ENCODE measurements at places on chromosomes 6 and 20.

- DNase-seq, result no peak
Measured at GRCh38 chr6:158016571-158017383, 35.1 kb downstream of the SYNJ2 start.

DNA sequence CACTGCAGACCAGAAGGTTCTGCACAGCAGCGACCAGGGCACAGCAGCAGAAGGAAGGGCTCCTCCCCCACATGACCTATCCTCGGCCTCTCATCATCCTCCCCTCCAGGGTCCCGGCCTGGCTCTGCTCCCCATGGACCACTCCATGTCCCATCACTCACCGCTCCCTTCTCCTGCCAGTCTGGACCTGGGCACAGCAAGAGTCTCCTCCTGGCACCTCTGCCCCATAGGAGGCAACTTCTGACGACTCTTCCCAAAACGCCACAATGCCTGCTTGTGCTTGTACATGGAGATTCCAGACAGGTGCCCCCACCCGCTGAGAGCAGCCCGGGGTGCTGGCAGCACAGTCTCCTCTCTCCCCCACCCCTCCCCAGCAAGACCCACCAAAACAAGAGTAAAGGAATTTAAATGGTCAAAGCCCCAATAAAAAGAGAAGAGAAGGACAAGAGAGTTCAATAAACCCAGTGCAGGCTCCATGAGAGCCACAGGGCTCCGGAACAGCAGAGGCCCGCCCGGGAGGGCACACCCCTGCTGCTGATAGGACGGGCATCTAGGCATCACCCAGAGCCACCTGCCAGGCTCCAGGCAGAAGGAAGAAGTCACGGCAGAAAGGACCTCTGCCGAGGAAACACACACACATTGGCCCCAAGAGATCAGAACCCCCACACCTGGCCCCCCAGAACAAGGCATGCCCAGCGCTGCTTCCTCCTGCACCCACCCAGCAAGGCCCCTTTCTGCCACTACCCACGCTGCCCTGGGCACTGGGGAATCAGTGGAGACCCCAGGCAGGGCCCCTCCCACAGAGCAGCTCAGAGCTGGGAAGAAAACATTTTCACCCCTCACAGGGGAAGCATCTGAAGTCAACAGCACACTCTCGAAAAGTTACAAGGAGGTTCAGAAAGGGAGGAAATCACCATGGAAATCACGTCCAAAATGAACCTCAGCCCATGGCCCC, 15.2 kb downstream of the TAF4 start:
- DNase-seq, result no peak

DNA sequence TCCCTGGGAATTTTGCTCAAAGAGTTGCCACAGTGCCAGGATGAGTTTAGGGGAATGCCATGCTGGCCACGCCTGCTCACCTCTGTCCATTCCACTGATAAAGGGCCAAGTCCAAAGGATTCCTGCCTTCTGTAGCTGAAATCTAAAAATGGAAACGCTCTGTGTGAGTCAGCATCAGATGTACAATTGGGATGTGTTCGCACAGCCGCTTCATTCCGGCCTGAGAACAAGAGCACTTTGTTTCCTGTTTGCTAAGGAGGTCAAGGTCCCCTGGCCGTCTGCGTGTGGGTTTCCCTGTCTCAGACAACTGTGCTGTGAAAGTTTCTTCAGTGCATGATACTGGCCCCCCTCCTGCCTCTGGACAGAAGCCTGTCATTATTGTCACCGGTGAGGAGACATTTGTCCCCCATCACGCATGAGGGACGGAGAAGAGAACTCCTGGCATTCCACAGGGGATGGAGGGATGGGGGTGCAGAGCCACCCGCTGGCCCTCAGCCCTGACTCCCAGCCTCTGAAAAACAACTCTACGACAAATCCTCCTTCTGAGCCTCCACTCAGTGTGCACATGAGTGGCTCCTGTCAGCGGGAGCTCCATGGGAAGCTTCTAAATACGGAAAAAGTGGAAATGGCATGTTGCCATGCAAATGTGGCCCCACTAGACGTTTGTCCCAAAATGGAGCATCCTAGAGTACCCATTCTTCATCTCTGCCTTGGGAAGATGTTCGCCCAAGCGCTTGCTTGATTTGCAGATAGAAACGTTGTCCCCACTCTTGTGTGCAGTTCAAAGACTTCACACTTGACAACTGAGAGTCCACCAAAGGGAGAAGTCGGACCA, 143.5 kb upstream of the AFDN start:
- DNase-seq, result no peak

DNA sequence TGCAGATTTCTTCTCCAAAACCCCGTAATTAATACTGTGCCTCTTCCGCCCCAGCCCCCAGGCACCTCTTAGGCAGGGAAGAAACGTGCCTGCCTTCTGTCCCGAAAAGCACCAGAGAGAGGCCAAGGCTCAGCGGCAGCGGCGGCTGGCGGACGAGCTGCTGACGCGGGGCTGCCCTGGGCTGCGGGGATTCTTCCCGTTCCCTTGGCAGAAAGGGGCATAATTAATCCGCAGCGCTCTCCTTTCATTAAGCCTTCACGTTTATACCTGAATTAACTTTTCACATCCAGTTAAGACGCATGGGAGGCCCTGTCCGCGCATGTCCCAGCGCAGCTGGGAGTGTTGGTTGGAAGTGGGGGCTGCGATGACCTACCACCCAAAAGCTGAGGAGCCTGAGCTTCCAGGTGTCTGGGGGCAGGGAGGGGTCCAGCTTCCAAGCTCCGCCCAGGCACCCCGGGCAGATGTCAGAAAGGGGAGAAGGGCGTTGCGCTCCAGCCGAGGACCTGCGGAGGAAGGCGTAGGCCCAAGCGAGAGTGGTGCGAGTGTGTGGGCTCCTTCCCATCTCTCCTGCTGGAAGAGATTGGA, 167.4 kb upstream of the LRFN2 start:
- DNase-seq, result no peak

DNA sequence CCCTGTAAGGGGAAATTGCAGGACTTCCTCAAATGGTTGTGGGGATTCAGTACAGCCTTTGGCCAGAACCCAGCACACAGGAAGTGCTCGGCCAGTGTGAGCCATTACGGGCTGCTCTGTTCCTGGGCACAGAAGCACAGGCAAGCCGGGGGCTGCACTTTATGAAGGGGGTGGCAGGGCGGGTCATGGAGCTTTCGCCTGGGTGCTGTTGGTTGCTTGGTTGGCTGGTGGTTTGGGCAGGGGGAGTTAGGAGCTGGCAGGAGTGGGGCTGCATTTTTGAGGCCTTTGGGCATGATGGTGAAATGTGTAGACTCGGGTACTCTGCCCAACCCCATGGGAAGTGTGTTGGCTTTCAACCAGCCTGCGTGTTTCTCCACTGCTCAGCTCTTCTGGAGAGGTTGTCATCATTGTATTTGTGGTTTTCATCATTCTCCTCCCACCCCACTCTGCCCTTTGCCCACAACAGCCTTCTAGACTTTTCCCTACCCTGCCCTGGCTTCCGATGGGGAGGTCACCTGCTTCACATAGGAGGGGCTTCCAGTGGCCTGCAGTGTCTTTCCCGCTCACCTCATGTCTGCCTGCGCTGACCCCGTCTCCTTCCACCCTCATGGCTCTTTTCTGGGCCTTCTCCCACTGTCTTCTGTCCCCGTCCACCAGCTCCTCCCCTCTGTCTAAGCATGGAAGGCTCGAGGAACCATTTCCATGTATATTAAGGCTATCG, 16.1 kb upstream of the RBM38 start:
- DNase-seq, result peak; percentile 27

- DNase-seq, result no peak
Measured at GRCh38 chr20:43028470-43028869, 161.2 kb downstream of the PTPRT start.

DNA sequence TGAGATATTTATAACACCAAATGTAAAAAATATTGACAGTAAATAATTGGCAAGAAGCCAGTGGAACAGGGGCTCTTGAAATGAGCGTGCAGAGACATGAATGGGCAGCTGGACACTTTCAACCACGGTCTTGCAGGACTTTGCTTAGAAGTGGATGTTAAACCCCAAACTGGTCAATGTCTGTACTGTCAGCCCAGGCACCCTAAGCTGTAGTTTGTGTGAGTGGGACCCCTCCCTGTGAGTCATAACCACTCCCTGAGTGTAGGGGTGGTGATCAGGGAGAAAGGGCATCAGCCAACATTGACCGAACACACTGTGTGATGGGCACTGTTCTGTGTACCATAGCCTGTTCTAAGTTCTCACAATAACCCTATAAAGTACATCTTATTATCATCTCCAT, 108.6 kb downstream of the FIG4 start:
- DNase-seq, result no peak

GRCh38 chr20:13877793-13878192, 93.0 kb downstream of the NDUFAF5 start:
- no peak for DNase-seq

DNA sequence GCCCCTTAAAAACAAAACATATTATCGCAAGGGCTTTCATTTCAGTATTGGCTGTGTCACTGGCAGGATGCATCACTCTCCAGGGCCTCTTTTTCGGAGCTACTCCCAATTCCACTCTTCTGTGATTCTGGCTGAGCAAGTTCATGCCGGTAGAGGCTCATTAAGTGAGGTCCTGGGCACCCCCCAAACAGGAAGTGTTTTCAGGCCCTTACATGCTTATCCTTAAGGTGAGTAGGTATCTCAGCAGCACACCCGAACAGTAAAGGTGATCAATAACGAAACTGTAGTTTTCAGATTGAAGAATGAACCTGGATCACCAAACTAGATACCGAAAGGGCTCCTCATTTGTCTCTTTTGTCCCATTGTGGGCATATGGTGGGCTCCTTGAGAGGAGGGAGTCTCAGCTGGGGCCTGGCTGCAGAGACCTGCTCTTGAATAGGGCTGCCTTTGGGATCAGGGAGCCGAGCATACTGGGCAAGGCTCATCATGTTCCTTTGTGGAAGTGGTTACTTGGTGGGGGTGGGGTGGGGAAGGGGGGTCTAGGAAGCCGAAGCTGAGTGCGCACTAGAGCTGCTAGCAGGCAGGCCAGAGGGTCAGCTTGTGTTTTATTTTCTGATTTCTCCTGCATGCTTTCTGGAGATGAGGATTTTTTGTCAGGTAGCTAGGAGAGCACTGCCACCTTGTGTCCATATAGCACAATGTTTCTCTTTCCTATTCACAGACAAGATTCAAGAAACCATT, 65.2 kb downstream of the CDS2 start:
- peak; percentile 81 for DNase-seq

- DNase-seq, result no peak
Measured at GRCh38 chr20:24633521-24633920, 164.1 kb downstream of the SYNDIG1 start.

DNA sequence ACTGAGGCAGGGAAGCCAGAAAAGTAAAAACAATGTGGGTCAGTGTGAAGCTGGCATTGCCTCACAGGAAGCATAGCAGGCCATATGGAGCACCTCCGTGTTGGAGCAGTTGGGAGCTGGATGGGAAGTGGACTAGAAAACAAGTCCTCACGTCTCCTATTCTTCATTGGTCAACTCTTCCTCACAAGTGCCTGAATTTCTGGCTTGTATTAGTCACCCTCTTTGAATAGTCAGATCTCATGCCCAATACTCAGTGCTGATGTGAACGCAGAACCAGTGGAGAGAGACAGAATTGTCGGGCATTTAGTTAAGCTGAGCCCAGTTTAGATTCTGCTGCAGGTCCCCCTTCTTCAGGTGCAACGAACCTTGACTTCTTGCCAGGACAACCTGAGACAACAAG, 22.3 kb upstream of the RSPO3 start:
- no peak for DNase-seq

- no peak for DNase-seq
Measured at GRCh38 chr6:137977206-137977605, 110.1 kb downstream of the TNFAIP3 start.

- DNase-seq, result no peak
Measured at GRCh38 chr6:38943964-38944363, 104.6 kb upstream of the GLP1R start.

GRCh38 chr6:7691675-7692452, 34.0 kb upstream of the BMP6 start:
- DNase-seq, result no peak

GRCh38 chr20:3238616-3239025, 369 bp downstream of the SLC4A11 start:
- peak; percentile 25 for DNase-seq

DNA sequence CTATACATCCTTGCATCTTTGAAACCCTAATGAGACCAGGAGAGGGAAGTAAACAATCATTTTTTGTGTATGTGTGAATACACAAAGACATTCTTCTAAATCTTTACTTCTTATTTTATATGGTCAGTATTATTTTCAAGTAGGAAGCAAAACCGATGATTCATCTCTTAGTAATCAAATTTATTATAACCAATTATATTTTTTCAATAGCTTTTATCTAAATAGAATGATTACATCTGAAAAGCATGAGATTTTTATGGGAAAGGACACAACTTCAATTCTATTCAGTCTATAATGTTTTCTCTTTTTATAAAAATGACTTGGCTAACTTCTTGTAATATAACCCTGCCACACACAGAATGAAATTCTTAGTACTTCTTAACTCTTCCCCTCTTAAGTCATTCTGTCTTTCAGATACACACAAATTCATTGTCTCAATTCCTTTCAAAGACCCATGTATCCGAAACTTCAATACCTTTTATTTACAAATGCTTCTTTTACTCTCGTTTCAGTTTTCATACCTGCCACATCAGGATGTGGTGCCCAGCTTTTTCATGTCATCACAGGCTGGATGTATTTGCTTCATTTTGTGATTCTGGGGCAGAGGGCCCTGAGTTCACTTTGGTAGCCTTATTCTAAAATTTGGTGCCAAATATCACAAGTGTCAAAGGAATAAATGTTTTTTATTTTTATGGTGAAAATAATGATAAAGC, 227.0 kb downstream of the PHF3 start:
- no peak for DNase-seq

- no peak for DNase-seq
Measured at GRCh38 chr6:100229512-100229911, 235.2 kb downstream of the SIM1 start.

DNA sequence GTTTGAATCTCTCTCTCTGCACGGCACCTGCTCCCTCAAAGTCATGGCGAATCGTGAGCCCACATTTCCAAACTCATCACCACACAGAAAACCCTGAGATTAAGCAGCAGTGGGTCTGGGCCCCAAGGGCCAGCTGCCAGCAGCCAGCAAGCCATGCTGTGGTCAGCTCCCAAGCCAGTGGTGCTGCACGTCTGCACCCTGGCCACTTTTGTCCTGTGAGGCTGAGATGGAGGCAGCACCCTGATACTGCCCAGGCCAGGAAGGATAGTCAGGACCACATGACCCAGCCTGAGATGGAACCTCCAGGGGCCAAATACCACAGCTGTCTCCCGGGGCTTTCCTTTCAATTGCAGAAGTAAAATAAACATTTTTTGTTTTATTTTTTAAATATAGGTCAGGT, 93.9 kb downstream of the PRND start:
- no peak for DNase-seq

Measured in Kasumi-1 (cell line).